OCI-LY7 (cell line): ENCODE measurements at places on chromosomes 6 and 20. TPM values are rescaled to one million over a fixed set of nuclear protein-coding genes. Genes with fewer than 3 reads are reported as not detected.

- DNase-seq = no peak
Observed at GRCh38 chr6:169269180-169270076, 15.8 kb upstream of the THBS2 start.

Gene PGC
- not detected in 2 replicates for total RNA-seq

- no peak for DNase-seq
Observed at GRCh38 chr6:145277358-145278086, 457.8 kb downstream of the EPM2A start.

Gene IP6K3
- not detected in 2 replicates for total RNA-seq

Gene SLC16A10
- total RNA-seq = not detected in 2 replicates

Gene ESR1
- not detected in 2 replicates for total RNA-seq

GRCh38 chr20:50238081-50238800 is 47.6 kb downstream of the CEBPB start:
- no peak for DNase-seq
